Myometrial cell (primary cell): ENCODE measurements at places on chromosomes 5 and 9. TPM values are rescaled to one million over a fixed set of nuclear protein-coding genes. Genes with fewer than 3 reads are reported as not detected.

Gene ORM2
- not detected in 2 replicates for total RNA-seq

Gene DMRTA1
- under 0.01 TPM in 1 of 2 replicates, not detected in the other for total RNA-seq

Gene CARD19
- 92.9 and 110 TPM in 2 replicates for total RNA-seq

Gene CDH6
- total RNA-seq, result 0.29 and 2.1 TPM in 2 replicates

Gene SH2D3C
- under 0.01 TPM in 1 of 2 replicates, not detected in the other for total RNA-seq

Gene MAN2A1
- 48.4 and 49.8 TPM in 2 replicates for total RNA-seq

Gene CDKN2A
- total RNA-seq, result 52.5 and 58.8 TPM in 2 replicates

Gene TPPP
- total RNA-seq, result under 0.01 TPM in 1 of 2 replicates, not detected in the other

Gene DNAJB5
- total RNA-seq, result 16.1 TPM in 2 replicates

Gene PPP2R2B
- 0.29 TPM in 1 of 2 replicates, not detected in the other for total RNA-seq

Gene ADRB2
- under 0.01 TPM in 1 of 2 replicates, not detected in the other for total RNA-seq
